Stimulated activated CD4-positive, alpha-beta T cell treated with anti-CD3 and anti-CD28 coated beads, Interleukin-1b, Interleukin-23, amount 100 ng/mL, for 1 hour (primary cell): ENCODE measurements at places on chromosomes 4 and X.
A peak's percentile ranks its signal among the peaks of the same experiment; 100 is the strongest.

DNA sequence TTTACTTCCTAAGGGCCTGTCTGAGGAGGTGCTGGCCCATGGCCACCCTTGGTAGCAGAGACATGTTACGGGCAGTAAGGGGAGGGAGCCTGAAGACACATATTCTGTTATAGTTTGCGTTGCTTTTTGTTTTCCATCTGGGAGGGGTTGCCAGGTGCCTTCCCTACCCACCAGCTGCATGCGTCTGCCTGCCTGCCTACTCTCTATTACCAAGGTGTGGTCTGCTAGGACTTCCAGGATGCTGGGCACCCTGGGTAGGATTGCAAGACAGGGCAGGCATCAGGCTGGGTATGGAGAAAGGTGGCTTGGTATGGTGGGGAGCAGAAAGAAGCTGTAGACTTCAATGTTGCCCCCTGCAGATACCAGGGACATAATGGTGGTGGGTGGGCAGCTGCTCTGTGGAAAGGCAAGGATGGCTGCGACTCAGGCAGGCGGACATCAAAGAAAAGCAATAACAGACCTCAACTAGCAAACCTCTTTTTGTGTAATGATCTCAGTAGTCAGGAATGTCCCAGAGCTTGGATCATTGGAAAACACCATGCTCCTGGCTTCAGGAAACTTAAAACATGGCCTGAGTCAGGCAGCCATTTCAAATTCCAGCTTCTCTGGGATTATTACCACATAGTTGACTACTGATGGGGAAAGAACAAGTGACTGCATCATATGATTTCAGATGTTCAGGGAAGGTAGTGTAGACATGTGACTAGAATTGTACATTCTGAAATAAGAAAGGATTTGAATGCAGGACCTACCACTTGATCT is 67.8 kb downstream of the HOPX start:
- DNase-seq, result no peak

- DNase-seq, result no peak
Observed at GRCh38 chr4:10667701-10668326, 16.8 kb downstream of the CLNK start.

- no peak for DNase-seq
Observed at GRCh38 chr4:86938771-86939520, 4.1 kb downstream of the AFF1 start.

GRCh38 chrX:111039606-111040005 is 56.4 kb upstream of the PAK3 start:
- DNase-seq, result no peak

- no peak for DNase-seq
Observed at GRCh38 chr4:40216622-40217366, 20.0 kb downstream of the RHOH start.

GRCh38 chr4:154416190-154416547 is 75.4 kb downstream of the DCHS2 start:
- no peak for DNase-seq

DNA sequence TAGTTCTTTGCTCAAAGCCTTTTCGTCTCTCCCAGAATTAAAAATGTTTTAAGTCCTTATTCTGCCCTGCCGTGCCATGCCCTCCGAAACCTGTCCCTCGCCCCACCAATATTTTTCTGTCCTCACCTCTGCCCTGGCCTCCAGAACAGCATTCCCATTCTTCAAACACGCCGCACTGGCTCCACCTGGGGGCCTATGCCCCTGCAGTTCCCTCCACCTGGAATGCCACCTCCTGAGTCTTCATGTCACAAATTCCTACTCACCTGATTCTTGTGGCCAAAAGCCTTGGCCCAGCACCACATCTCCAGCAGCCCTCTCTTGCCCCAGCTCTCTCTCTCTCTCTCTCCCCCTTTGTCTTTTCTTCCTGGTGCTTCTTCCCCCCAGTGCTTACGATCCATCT is 91.6 kb downstream of the APBB2 start:
- no peak for DNase-seq

GRCh38 chr4:158965226-158965625 is 137.7 kb upstream of the RAPGEF2 start:
- no peak for DNase-seq

- DNase-seq, result no peak
Observed at GRCh38 chr4:112910109-112910736, 139.2 kb upstream of the ANK2 start.

GRCh38 chrX:37986893-37987292 is 19.5 kb upstream of the SYTL5 start:
- DNase-seq, result no peak

DNA sequence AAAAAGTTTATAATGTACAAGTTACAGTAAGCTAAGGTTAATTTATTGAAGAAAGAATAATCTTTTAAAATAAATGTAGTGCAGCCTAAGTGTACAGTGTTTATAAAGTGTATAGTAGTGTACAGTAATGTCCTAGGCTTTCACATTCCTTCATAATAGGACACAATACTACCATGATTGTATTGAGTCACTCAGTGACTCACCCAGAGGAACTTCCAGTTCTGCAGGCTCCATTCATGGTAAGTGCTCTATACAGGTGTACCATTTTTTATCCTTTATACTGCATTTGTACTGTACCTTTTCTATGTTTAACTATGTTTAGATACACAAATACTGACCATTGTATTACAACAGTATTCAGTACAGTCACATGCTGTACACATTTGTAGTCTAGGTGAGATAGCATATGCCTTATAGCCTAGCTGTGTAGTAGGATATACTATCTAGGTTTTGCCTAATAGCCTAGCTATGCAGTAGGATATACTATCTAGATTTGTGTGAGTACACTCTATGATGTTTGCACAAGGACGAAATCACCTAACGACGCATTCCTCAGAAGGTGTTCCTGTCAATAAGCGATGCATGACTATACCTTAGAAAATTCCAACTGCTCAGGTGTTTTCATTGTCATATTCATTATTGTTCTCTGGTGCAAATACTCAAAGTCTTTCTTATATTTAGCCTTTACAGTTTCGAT is 5.5 kb upstream of the TMEM255A start:
- no peak for DNase-seq

DNA sequence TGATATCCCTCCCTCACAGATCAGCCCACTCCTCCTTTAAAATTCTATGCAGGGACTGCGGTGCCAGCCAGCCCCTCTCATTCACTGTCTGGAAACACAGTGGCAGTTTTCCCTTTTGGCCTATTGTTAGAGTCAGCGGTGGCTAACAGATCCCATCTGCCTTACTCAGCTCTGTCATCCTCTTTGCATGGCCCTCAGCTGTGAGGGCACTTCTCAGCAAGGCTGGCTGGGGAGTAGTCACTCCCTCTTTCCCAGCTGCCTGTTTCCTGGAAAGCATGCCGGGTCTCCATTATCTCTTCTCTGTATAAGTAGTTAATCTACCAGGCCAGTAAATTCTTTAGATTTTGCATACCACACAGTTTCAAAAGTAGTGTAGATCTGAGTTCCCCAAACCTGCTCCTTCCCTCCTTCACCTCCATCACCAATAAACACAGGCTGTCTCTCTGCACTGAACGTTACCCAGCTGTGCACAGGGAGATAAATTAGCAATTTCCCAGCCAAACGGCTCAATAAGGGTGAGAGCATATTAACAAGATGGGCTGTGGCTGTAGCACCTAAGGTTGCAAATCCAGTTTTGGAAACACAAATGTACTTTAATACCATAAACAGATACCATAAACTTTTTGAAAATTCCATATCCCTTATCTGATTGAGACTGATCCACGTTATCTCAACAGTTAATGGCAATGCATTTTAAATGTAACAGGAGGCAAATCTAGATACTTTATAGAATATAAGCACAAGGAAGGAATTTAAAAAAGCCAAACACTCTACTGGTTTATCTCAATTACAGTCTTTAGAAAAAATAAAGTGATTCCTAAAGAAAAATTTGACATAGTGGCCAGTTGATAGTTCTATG is 229.3 kb downstream of the ANKRD50 start:
- no peak for DNase-seq

DNA sequence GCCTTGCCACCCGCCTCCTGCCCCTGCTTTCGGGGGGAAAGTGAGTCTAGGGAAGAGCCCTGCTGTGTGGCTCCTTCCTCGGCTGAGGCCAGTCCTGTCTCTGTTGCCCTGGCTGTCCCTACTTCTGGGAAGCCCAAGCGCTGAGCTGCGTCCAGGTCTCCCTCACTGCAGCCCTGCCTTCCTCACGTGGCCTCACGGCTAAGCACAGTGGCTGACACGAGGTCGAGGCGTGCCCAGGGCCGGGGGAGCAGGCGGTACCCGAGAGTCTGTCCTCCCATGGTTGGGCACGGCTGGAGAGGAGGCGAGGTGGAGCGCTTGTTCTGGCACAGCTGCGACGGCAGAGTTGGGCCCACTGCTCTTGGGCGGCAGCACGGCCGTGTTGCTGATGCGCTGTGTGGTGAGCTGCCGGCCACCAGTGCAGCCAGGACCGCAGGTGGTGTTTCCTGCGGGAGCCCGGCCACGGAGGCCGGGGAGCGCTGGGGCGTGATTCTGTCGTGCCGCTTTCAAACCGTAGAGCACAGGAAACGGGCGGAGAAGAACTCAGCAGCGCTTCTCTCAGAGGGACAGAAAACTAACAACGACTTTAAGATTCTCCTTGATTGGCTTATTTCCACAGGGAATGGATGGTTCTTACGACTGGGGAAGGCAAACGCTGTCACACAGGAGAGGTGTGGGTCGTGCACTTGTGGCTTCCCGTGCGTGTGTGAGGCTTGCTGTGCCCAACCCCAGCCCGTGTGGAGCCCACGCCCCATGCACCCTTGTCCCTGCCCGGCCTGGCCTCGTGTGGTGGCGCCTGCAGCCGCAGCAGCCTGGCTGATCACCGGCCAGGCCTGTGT is 21.3 kb downstream of the MAEA start:
- DNase-seq, result no peak

DNA sequence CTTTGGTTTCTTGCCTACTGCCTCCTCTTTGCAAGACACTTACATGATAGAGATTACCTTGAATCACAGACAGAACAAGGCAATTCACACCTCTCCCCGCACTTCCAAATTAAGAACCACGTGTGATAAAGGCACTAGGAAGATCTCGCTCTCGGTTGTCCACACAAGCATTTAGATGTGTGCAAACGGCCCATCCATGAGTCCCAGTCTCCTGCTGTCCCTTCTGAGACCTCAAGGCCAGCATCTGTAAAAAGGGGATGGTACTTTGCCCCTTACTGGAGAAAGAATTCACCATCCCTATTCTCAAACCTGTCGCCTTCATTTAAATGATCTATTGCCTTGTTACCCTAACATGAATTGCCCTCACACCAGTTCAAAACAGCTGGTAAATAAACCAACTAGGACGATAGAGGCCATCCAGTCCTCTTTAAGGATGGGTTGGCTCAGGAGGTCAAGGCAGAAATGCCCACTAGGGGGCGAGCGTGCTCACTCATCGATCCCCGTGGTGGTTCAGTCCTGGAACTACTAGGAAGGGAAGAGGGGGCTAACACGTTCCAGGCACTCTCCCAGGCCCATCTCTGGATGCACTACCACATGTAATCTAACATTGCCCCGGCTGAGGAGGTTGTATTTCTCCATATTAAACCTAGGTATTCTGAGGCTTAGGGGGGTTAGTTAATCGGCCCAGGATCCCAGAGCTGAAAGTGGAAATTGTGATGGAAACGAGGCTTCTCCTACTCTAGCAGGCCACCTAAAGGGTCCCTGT is 95.8 kb downstream of the DHX15 start:
- peak; percentile 40 for DNase-seq
